Thoracic aorta (tissue), 2 donors: ENCODE measurements at places on chromosomes 2 and 18. TPM values are rescaled to one million over a fixed set of nuclear protein-coding genes. Genes with fewer than 3 reads are reported as not detected.

DNA sequence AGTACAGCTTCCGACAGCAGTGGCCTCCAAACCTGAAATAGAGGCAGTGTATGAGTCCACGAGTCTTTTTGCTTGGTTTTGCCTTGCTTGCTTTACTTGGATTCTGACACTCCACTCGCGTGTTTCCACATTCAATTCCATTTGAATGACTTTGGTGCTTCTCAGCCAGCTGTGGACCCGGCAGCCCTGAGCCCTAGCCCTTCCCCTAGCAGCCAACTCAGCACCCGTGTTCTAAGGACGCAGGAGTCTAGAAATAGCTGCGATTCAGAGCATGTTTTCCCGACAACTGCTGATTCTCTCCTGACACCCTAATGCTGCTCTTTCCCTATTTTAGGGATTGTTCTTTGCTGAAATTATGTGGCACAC is 20.6 kb downstream of the LRRFIP1 start:
- no peak overlapping the region for H3K4me3 ChIP-seq
- peaks cover 5% of the 10 kb centered on the region for H3K36me3 ChIP-seq
- peak overlapping the region; percentile 77 for H3K27ac ChIP-seq
- no peaks in the 10 kb centered on the region for H3K27me3 ChIP-seq
- DNase-seq = no peak
- H3K4me1 ChIP-seq = peaks cover 11% of the 10 kb centered on the region

- H3K36me3 ChIP-seq = peaks cover 15% of the 10 kb centered on the region
- H3K4me1 ChIP-seq = peaks cover 8% of the 10 kb centered on the region
- H3K4me3 ChIP-seq = no peak overlapping the region
- no peak for DNase-seq
- H3K27ac ChIP-seq = no peak overlapping the region
Observed at GRCh38 chr18:68713131-68713530, 1.8 kb downstream of the TMX3 start.

The IL1R1 gene
- 65.1 TPM for total RNA-seq

DNA sequence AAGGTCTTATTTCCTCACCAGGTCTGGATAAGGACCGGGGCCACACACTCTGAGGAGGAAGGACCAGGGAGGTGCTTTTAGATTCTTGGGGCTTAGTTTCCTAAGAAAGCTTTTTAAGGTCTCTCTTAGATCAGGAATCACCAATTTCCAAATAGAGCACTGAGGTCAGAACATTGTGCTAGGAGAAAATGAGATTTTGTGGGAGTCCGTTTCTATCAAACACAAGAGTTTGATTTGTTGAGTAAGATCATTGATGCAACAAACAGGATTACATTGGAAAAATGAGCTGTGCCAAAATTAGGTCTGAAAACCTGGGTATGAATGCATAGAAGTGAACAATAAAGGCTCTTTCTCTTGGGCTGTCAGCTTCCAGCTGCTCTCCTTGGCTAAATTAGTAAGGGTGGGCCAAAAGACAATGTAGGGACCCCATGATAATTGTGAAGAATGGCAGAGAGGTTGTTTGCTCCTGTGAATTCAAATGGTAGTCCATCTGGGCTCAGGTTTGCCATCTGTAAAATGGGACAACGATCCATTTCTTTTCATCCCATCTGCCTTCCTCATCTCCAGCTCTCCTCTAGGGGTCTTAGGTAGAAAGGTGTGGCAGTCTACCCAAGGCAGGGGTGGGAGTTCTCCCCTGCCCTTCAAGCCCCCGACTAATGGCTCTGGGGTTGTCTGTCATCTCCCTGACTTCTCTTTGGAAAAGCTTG is 20.0 kb downstream of the IGFBP2 start:
- DNase-seq = no peak
- H3K4me3 ChIP-seq = no peak overlapping the region
- H3K27me3 ChIP-seq = no peaks in the 10 kb centered on the region
- H3K4me1 ChIP-seq = peaks cover 96% of the 10 kb centered on the region
- H3K27ac ChIP-seq = peak overlapping the region; percentile 69
- no peaks in the 10 kb centered on the region for H3K36me3 ChIP-seq

DNA sequence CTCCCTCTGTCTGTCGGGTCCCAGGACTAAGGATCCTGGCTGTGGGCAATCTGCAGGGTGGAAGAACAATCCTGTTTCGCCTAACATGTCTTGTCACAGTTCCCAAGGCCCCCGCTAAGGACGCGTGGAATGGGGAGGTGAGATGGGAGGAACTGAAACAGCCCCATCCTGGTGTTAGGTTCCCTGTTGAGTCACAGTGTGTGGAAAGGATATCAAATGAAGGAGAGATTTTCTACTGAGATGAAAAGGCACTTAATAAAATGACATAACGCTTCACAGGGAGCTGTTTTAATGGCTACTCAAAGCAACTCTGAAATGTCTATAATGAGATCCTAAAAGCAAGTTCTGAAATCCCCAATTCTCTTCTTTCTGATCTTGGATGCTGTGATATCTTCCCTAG is 52.5 kb downstream of the RAB31 start:
- H3K36me3 ChIP-seq = no peaks in the 10 kb centered on the region
- H3K4me3 ChIP-seq = no peak overlapping the region
- H3K4me1 ChIP-seq = no peaks in the 10 kb centered on the region
- no peak for DNase-seq
- no peaks in the 10 kb centered on the region for H3K27me3 ChIP-seq
- H3K27ac ChIP-seq = no peak overlapping the region

The RALBP1 gene
- total RNA-seq = 54.2 TPM

DNA sequence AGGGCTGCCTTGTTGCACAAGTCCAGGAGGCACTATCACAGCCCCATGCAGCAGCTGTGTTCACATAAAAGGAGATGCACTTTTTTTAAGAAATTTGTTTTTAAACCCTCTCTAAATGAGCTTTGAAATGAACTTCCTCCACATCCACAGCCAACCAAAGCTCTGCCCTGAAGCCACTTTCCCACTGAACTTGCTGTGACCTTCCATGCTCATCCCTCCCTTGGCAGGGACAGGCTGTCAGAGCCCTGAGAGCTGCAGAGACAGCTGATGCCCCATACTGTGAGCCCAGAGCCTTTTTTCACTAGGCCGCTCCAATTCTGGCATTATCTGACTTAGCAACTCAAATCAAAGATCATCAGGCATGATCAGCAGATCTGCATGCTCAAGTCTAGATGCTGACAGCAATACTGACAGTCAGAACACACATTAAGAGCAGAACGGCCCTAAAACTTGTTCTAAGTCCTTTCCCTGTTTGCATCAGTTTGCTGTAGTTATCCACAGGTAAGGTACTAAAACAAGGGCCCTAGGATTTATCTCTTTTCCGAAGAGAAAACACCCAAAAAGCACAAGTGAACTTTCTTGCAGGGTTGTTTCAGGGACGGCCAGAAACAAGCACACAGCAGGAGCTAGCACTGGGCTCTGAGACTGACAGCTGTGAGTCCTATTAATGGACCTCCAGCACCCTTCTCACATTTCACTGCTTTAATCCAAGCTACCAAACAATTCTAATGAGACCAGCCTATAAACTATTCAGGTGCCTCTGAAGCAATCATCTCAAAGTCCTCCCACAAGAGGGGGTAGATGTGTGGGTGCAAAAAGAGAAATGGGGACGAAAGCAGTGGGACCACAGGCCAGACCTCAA is 34.9 kb downstream of the RNU4ATAC start:
- peaks cover 58% of the 10 kb centered on the region for H3K4me1 ChIP-seq
- H3K4me3 ChIP-seq = no peak overlapping the region
- DNase-seq = no peak
- H3K27ac ChIP-seq = no peak overlapping the region

The GLI2 gene
- 5.4 TPM for total RNA-seq

The EPG5 gene
- 47.9 TPM for total RNA-seq

The TEKT4 gene
- not detected for total RNA-seq

DNA sequence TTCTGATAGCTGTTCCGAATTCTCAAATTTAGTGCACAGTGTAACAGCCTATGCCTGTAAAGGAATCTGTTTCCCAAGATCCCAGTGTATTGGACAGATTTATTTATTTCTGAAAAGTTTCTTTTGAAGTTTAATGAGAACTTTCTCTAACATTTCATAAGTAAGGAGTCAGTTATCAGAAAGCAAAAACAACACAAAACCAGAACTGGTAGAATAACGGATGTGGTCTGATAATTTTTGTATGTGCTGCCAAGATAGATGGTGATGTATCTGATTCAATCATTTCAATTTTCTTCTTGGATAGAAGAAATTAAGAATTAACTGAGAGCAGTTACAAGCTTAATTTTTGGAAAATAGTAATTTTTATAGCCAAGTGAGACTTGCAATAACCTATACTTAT is 374.3 kb downstream of the SOCS6 start:
- H3K27ac ChIP-seq = no peak overlapping the region
- H3K4me3 ChIP-seq = no peak overlapping the region
- DNase-seq = no peak
- H3K36me3 ChIP-seq = no peaks in the 10 kb centered on the region
- H3K4me1 ChIP-seq = no peaks in the 10 kb centered on the region
